ENCODE measurements at places on chromosomes 13 and 19.

DNA sequence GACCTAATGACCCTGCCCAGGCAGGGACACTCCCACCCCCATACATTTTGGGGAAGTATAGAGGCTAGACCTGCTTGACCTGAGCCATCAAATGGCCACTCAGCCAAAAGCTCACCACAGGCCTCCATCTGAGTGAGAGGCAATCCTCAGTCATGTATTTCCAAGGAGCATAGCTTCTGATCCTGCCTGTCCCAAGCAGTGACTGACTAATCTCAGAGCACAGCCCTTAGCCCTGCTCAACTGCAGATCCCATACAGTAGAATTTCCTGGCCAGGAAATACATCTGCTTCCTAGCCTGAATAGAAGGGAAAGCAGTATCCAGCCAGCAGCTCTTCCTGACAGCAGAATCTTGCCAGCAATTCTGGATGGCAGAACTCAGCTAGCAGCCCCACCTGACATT lies 880.6 kb upstream of the GPC6 start:
- peak; percentile 29 for DNase-seq

GRCh38 chr13:103539721-103540381 lies 473.6 kb upstream of the SLC10A2 start:
- DNase-seq, result no peak

DNA sequence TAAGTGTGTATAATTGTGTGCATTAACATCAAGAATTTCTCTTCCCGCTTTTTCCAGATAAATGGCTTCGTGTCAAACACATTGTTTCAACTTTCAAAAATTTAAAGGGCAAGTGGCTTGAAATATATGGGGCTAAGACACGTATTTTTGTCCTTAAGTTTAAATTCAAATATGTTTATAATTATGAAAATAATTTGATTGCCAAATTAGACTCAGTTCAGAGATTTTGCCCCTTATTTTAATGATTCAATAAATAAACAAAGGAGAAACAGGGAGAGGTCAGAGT lies 1159.2 kb upstream of the MIR17HG start:
- DNase-seq, result no peak

DNA sequence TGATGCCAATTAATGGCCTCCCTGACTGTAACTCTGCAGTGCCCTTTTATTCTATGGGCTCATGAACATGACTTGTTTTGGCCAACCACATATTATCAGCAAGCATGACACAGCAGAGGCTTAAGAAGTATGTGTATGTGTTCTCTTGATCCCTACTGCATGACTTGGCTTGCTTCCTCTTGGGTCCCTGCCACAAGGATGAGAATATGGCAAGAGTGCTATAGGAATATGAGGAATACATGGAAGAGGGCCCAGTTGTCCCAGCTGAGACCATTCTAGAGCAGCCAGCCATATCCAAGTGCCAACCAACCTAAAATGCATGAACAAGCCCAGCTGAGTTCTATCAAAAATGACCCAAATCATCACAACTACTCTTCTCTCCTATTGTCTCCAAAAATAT lies 576.7 kb upstream of the PCDH9 start:
- peak; percentile 70 for DNase-seq

DNA sequence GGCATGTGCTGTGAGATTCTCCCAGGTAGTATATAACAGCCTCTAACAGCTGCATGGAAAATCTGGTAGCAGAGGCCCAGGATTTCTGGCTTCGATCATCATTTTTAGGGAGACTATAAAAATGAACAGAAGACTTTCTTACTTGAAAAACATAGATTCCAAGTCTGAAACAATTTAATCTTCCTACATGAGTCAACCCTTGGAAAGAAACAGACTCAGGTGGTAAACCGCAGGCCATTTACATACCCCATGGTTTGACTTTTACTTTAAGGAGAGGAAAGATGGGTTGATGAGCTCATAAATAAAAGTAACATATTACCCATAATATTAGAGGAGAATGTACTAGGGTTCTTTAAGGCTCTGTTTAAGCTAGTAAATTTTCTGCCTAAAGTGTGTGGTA lies 121.6 kb downstream of the CYSLTR2 start:
- DNase-seq, result no peak

GRCh38 chr19:35959968-35960320 lies 23.8 kb downstream of the LRFN3 start:
- DNase-seq, result no peak

GRCh38 chr19:53541971-53542370 lies 4.0 kb downstream of the ZNF331 start:
- no peak for DNase-seq

- DNase-seq, result no peak
Measured at GRCh38 chr13:23469951-23470421, 36.5 kb upstream of the SACS start.

GRCh38 chr19:4472174-4472974 lies at the start of gene HDGFL2:
Gene HDGFL2, plus strand, starts transcription at chr19:4472297. Its CDS starts 54 bp downstream, at chr19:4472351.
- no peak for DNase-seq

- DNase-seq, result no peak
Measured at GRCh38 chr19:32450217-32450616, 44.6 kb downstream of the DPY19L3 start.

DNA sequence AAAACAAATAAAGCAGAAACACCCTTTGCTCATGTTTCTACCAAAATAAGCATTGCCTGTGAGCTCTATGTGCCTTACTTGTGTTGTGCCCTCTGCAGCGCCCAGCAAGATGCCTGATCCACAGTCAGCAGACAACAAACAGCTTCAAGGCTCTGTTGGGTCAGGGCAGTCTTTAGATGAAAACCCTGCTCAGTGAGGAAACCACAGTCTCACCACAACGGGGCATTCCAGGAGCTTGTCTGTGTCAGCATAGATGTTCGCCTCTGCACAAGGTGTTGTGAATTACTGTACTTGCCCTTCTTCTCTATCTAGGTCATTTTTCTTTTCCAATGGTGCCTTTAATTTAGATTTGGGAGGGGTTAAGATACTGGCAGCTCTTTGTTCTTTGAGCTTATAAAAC lies 251.9 kb downstream of the COL4A1 start:
- DNase-seq, result no peak

DNA sequence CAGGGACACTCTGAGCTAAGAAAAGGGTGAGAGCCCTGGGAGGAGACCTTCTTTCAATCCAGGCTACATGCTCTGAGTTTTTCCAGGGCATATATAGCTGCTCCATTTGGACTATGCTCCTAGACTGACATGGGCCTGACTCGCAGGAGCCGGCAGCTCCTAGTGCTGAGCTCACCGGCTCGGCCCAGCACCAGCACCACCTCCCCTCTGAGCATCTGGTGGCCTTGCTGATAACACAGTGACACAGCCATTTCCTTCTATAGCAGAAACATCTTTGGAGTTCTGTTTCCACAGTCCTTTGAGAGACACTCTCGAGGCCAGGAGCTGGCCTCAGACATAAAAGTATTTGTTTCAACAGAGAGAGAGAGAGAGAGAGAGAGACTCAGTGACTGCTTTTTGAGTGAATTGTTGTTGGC lies 184.9 kb downstream of the TM9SF2 start:
- DNase-seq, result no peak

GRCh38 chr19:41564515-41565378 lies 11.2 kb upstream of the CEACAM21 start:
- no peak for DNase-seq

DNA sequence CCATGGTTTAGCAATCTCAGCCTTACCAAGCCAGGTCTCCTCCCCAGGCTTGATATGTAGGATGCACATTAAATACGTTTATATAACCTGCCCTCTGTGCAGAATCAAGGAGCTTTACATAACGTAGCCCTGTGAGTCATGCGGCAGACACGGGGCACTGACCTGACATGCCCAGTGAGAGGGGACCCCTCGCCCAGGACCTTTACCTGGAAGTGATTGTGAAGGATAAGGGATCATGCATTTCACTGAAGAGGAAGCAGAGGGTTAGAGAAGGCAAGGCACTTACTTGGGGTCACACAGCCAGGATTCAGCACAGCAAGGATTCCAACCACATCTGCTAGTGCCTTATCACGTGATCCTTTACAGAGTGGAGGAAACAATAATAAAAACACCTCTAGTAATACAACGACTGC lies 18.9 kb upstream of the FOSB start:
- no peak for DNase-seq

DNA sequence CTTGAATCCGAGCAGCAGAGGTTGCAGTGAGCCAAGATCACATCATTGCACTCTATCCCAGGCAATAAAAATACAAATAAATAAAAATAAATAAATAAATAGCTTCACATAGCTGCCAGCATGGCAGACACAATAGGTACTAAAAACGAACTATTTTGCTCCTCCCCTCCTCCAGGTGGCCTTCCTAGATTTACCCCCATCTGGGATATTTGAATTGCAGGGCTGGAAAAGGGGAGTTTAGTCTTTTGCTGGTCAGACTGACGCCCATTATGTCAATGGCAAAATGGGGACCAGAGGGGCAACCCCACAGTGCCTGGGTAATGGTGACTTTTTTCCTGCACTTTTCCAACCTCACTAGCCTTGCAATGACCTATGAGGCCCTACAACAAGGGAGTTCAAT lies 640 bp upstream of the GMFG start:
- DNase-seq, result no peak

GRCh38 chr13:113123226-113124201 lies 915 bp downstream of the F10 start:
- no peak for DNase-seq

DNA sequence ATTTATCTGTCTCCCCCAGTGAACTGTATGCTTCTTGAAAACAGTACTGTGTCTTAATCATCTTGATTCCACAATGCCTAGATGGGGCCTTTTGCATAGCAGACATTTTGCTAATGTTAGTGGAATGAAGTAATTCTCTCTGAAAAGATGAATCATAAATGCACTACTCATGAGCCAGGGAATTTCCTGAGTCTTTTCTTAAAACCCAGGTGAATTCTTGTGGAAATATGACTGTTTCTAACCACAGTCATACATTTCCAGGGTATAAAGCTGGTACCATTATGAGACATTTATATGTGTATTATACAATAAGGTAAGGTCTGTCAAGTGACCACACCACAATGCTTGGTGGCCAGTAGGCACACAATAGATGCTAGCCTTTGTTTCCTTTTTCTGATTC lies 5.5 kb upstream of the KCTD4 start:
- DNase-seq, result no peak

- DNase-seq, result peak; percentile 17
Measured at GRCh38 chr13:45055902-45056648, 64.2 kb upstream of the GTF2F2 start.

GRCh38 chr19:46950526-46951170 lies 69.0 kb upstream of the NPAS1 start:
- no peak for DNase-seq

GRCh38 chr13:38872693-38873092 lies 117.9 kb downstream of the STOML3 start:
- peak; percentile 41 for DNase-seq

- DNase-seq, result no peak
Measured at GRCh38 chr13:109314101-109314500, 472.3 kb downstream of the IRS2 start.

DNA sequence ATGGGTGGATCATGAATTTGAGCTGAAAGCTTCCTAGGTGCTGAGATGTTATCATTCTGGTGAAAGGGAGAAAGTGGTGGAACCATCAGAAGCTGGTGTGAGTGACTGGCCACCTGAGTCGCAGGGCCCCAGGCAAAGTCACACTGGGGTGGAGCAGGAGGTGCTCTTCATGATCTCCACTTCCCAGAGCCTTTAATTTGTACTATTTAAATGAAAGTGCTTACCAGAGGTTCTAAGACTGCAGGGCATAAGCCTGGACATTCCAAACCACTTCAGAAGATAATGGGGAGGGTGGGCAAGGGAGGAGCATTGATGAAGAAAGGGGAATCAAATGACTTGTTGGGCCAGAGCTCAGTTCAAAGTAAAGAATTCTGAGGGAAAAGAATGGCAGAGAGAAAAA lies 156.1 kb downstream of the RGCC start:
- DNase-seq, result no peak
